ENCODE measurements at places on chromosomes 2 and 18.

DNA sequence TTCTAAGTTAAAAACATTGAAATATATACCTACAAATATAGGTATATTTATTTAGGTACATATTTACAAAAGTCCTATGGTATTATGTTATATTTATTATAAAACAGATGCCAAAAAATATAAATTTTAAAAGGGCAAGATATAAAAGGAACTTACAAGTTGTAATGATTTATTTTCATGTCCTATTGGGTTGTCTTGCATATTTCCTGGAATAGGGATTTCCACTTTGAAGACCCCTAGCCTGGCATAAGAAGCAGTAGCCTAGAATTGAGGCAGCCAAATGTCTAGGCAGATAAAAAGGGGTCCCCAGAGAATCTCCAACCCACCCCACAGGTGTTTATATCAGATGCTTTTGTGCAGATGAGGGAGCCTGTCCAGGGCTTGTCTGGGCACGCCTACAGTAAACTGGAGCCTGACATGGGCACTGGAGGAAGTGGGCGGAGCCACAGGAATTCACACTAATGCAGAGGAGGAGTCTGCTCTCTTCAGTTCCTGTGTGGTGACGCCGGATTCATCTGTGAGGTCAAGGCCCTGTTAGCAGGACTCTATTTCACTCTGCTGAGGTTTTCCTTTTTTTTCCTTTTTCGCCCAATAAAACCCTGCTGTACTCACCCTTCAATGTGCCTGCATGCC lies 1088.9 kb upstream of the PIK3C3 start:
- no peak for DNase-seq

- no peak for DNase-seq
Measured at GRCh38 chr2:173963323-173963816, 1.8 kb downstream of the SP3 start.

- DNase-seq, result no peak
Measured at GRCh38 chr18:36075862-36076587, 8.7 kb upstream of the RPRD1A start.

- DNase-seq, result no peak
Measured at GRCh38 chr2:63853527-63854310, 12.0 kb downstream of the UGP2 start.

GRCh38 chr2:204515416-204515815 lies 29.9 kb upstream of the PARD3B start:
- DNase-seq, result no peak

DNA sequence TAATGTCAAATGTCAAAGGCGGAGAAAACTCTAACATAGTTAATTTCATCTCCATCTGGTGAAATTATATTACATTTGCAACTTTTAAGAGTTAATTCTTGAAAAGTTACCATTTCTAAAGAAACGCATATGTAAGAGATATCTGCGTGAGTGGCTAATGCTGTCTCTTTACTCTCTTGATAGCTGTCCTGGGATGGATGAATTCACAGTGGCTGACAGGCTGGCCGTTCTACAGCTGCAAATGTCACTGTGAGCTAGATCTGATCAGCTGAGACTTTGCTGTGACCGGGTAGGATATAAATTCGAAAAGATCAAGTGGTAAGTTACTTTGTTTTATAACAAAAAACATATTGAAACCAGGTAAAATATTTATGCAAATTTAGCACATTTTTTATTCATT lies 557.1 kb upstream of the DDX18 start:
- no peak for DNase-seq

DNA sequence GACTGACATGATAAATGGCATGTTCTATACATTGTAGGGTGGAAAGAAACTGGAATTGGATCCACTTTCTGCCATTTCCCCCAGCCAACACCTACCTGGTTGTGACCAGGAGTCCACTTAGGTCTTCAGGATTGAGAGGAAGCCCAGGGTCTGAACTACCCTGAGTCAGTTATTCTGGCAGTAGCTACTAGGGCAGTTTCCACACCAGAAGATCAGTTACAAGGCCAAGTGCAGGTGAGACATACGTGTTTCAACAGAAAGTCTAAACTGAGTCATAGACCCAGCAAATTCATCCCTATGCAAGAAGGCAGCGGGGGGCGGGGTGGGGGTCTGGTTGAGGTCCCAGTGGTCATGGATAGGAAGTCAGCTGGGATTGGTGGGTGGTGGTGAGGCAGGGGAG lies 21.9 kb downstream of the ANTXR1 start:
- DNase-seq, result no peak

- DNase-seq, result no peak
Measured at GRCh38 chr2:181672255-181673008, 7.9 kb downstream of the NEUROD1 start.

DNA sequence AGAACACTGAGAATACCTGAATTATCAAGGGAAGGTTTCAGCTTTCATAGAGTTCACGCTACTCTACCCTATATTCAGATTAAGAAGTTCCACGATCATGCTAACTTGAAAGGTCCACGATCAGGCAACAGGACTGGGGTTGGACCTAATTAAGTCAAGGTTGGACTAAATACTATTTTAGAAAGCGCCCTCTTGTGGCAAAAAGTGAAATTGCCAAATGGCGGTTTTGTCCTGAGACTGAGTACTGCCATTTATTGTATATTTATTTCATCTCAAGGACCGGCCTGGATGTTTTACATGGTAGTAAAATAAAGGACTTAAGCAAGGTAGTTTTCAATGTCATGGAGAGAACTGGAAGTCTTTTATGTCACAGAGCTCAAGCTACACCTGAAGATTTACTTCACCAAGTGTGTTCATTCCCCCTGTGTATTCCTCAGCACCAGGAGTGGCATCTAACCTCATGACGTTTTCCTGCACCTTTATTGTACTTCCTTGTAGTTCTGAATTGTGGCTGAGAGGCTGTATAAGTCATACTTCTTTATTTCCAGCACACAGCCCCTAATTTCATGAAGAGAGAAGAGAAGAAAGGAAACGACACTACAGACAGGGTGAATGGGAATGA lies 56.8 kb downstream of the SRD5A2 start:
- peak; percentile 16 for DNase-seq

DNA sequence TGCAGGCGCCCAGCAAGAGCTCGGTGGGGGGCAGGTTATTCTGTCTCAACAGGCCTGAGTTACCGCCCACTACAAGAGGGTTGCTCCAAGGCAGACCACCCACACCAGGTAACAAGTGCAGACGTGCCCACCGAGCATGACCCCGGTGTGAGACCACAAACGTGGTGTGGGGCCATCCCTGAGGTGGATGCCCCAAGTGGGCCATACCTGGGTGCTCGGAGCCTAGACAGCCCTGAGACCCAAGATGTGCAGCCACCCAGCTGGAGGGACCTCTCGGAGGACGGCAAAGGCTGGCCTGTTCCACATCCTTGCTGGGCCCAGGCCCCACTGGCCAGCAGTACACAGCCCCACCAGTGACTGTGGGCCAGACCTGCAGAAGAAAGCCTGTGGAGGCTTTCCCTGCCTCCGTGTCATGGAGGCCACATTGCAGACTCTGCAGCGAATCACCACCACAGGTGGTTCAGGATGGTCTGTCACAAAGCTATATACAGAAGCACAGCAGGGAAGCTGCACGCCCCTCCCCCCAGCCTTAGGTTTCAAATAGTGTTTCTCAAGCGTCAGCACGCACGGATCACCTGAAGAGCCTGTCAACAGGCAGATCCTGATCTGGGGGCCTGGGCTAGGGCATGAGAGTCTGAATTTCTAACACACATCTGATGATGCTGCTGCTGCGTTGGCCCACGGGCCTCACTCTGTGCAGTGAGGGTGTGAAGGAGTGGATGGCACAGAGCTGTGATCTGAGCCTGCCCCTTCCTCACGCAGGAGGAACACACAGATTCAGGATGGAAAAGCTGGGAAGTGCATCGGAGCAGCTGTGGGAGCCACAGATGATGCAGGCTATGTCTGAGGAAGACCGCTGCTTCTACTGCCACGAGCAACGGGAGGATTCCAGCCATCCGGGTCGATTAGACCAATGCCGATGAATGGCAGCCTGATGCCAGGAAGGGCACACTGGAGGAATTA lies 96.8 kb downstream of the UXS1 start:
- no peak for DNase-seq

DNA sequence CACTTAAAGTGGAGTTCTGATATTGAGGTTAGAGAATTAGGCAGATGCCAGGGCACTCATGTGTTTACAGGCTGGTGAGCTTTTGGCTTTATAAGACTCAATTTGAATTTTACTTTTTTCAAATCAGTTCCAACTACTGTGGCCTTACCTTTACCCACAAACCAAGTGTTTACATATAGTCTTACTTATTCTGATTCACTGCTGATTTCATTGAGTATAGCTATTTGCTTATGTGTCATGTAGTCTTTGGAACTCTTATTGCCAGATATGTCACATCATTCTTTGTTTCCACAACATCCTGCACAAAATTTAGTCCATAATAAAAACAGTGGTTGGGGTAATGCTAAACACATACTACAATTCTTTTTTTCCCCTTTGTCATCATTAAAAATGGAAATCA lies 96.5 kb downstream of the XIRP2 start:
- DNase-seq, result no peak

- DNase-seq, result no peak
Measured at GRCh38 chr2:105320651-105321215, 8.8 kb downstream of the TGFBRAP1 start.

GRCh38 chr18:54149078-54149697 lies 75.3 kb downstream of the MBD2 start:
- DNase-seq, result no peak

DNA sequence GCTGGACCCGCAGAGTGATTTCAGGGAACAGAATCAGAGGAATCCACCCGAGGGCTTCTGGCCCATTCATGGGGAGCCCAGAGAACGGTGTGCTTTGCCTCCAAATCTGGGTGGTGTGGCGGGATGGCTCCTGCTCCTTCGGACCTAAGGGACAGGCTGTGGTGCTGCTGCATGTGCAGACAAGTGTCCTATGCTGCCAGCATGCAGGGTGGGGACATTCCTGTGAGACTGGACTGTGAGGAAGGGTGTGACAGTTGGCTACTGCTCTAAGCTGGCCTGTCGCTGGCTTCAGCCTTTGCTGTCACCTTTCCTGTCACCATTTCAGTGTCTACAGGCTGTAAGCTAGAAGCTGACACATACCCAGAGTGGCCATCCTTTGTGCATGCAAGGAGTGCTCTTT lies 2.9 kb upstream of the SLC4A3 start:
- no peak for DNase-seq

DNA sequence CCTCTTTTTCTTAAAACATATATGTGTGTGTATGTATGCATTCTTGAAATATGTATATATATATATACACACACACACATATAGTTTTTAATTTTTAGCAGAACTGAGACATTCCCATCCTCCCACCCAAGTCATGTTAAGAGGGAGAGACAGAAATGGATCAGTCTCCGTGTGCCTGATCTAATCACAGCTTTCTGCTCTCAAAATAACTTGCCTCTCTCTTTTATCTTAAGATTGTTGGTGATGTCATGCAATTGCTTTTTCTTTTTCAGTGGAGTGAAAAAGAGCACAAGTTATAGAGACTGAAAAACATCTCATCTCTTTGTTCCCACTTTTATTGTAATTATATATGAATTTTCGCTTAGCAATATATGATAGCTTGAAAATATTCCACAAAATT lies 279.9 kb upstream of the DOK6 start:
- no peak for DNase-seq

DNA sequence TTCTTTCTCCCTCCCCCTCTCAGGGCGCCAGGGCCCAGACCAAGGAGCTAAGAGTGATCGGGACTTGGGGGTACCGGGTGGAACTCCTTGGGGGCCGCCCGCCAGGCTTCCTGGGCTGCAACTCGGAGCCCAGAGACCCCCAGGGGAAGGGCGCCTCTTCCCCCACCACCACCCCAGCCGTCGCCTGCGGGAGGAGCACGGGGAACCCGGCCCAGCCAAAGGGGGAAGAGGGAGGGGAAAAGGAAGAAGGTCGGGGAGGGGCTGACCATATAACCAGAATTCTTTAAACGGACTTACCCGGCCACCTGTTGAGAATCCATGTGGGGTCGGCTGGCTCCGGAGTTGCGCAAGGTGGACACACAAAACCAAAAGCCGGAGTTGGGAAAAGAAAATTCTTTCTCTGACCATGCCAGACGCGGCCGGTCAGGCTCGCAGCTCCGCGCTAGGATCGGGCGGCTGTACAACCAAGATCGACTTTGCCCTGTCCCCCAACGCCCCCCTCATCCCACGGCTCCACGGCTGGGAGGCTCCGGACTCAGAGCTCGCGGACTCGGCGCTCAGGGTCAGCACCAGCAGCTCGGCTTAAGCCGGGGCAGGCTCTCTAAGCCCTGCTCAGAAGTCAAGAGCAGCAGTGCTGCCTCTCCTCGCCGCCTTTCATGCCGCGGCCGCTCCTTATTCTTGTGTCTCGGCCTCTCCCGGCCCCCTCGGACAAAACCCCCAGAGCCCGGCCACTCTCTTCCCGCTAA lies 6.3 kb upstream of the SIX3 start:
- DNase-seq, result no peak

DNA sequence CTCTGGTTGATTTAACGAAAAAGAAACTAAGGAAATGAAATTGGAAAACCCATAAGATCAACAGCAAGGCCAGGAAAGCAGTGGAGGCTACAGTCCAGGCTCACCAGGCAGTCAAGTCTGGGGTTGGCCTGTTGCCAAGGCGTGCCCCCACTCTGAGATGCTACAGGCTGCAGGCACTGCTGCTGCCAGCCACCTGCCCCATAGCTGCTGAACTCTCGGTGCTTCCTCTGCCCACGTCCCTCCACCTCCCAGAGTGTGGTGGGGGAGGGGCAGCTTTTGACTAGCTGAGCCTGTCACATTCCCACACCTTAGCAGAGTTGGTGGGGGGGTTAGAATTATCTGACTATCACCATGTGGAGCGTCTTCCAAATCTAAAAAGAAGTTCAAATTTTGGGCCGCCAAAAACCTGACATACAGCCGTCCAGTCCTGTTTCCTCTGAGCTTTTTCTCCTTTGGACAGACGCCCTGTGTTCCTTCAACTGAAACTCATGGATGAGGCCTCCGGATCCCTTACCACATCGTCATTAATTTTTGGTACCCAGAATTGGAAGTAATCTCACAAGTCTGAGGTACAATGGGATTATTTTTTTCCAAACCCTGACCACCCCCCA lies 3.9 kb upstream of the SH3RF3 start:
- DNase-seq, result no peak

GRCh38 chr2:158772306-158773078 lies 22.6 kb upstream of the DAPL1 start:
- DNase-seq, result no peak

DNA sequence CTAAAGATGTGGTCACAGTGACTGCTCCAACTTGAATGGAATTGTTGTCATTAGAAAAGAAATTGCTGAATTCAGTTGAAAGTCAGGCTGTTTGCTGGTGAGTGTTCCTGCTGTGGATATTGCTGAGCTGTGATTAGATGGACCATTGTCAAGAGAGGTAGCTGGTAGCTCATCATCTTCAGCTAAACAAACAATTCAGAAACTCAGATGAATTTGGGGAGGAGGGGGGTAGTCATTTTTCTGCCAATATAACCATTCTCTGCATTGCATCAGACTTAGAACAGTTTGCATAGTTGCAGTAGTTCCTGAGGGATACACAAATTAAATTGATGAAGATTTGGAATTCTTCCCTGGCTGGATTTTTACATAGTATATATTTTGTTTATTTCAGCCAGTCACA lies 108.3 kb downstream of the MTCL1 start:
- DNase-seq, result no peak

Measured in T-helper 17 cell (primary cell).